ENCODE measurements at places on chromosomes 11 and 22.

DNA sequence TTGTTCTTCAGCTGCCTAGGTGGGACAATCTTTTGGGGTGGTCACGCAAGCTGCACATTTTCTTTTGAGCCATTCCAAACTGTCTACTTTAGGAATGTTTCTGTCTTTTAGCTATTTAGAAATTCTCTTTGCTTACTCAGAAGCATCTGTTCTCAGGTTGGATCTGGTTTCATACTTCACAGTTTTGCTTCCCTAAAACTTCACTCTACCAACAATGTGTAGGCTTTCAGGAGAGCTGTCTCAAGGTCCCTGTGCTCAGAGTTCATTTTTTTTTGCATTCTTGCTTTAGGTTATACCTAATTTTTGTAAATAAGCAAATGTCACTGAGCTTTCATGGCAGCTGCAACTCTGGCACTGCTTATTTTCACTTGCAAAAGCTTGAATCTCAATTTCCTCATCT, 36.7 kb downstream of the CCDC90B start:
- no peak for DNase-seq

GRCh38 chr11:102633385-102634026, 8.4 kb upstream of the MMP20 start:
- DNase-seq = no peak

- no peak for DNase-seq
Observed at GRCh38 chr11:68934321-68934645, 30.6 kb downstream of the IGHMBP2 start.

GRCh38 chr11:71136095-71136845, 116.1 kb downstream of the SHANK2 start:
- DNase-seq = no peak

GRCh38 chr11:16764888-16765287, 26.4 kb downstream of the C11orf58 start:
- DNase-seq = no peak

Measured in erythroblast (primary cell).